ENCODE measurements at places on chromosomes 2 and 18. TPM values are rescaled to one million over a fixed set of nuclear protein-coding genes. Genes with fewer than 3 reads are reported as not detected.

Gene GALR1
- not detected for total RNA-seq

GRCh38 chr2:240948905-240949790 lies 43.0 kb downstream of the CROCC2 start:
- H3K4me3 ChIP-seq: no peak overlapping the region
- no peak overlapping the region for H3K27ac ChIP-seq
- DNase-seq: peak; percentile 42
- H3K4me1 ChIP-seq: no peaks in the 10 kb centered on the region

GRCh38 chr2:227657199-227657845 lies 9.3 kb upstream of the SCYGR5 start:
- H3K4me1 ChIP-seq: peaks cover 6% of the 10 kb centered on the region
- no peak overlapping the region for H3K4me3 ChIP-seq
- H3K27me3 ChIP-seq: no peaks in the 10 kb centered on the region
- H3K36me3 ChIP-seq: no peaks in the 10 kb centered on the region
- no peak overlapping the region for H3K27ac ChIP-seq

Gene RAB6C
- not detected for total RNA-seq

DNA sequence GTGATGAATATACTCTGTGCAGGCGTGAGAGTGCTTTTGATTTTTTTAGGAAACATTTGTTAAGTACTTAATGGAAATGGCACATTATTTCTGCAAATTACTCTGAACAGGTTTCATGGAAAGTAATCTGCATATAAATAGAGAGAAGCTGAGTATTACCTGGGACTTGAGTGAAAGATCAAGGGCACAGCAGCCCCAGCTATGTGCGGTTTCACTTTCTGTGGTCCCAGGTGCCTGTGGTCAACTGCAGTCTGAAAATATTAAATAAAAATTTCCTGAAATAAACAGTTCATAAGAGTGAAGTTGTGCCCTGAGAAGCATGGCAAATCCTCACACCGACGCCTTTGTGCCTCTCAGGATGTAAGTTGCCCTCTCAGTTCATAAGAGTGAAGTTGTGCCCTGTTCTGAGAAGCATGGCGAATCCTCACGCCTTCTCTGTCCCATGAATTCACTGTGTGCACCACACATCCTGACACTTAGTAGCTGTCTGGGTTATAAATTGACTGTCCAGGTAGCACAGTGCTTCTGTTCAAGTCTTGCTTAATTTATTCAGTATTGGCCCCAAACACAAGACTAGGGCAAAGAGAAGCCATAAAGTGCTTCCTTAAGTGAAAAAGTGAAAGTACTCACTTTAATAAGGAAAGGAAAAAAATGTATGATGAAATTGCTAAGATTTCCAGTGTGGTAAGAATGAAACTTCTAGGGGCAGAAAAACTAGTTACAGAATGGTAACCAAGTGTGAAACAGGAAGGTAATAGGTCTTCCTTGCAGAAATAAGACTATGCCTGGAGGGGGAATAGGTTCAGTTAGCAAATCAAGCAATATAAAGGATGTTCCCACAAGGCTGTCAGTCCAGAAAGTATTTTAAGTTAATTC lies 4.3 kb upstream of the SNTG2 start:
- no peak overlapping the region for H3K4me3 ChIP-seq
- DNase-seq: no peak
- no peak overlapping the region for H3K27ac ChIP-seq
- H3K27me3 ChIP-seq: no peaks in the 10 kb centered on the region

- no peaks in the 10 kb centered on the region for H3K4me1 ChIP-seq
- H3K27ac ChIP-seq: no peak overlapping the region
- H3K27me3 ChIP-seq: no peaks in the 10 kb centered on the region
- DNase-seq: no peak
These were observed 120.0 kb upstream of the SCN7A start for GRCh38 chr2:166614029-166614428.

- DNase-seq: no peak
- no peaks in the 10 kb centered on the region for H3K36me3 ChIP-seq
- no peaks in the 10 kb centered on the region for H3K4me1 ChIP-seq
- no peak overlapping the region for H3K4me3 ChIP-seq
These were observed 275.9 kb downstream of the TMX3 start for GRCh38 chr18:68438983-68439382.

Gene MGAT5
- total RNA-seq: 4.5 TPM

DNA sequence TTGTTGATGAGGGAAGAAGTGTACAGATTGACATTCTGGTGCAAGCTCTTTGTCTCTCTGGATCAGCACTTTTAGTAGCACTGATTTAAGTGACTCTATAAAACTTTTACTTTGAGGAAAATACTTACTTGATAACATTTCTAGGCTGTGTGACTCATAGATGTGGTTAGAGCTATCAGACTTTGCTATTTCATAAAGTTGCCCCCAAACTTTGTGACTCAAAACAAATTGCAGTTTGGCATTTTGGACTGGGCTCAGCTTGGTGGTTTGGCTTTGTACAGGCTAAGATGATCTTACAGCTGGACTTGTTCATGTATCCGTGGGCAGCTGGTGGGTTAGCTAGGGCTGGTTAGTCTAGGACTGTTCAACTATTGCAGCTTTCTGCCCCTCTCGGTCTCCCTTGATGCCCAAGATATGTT lies 42.1 kb upstream of the GLS start:
- no peak for DNase-seq
- H3K27ac ChIP-seq: no peak overlapping the region
- H3K27me3 ChIP-seq: no peaks in the 10 kb centered on the region
- H3K4me1 ChIP-seq: no peaks in the 10 kb centered on the region
- no peak overlapping the region for H3K4me3 ChIP-seq

DNA sequence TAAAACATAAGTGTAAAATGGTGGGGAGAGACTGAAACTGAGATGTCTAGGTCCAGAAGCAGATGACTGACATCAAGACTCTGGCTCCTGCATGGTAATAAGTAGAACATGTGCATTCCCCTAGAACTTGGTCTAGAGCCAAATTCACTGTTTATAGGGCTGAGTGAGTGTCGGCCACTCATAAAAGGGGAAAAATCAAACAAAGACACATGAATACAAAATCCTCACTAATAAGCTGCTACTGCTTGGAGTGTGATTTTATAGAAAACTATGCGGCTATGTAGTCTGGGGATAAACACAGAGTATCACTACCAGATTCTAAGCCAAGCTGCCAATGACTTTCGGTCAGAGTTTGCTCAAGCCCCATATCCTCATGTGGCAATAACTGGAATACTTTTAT lies 1080.8 kb upstream of the DDX18 start:
- no peak for DNase-seq
- H3K36me3 ChIP-seq: no peaks in the 10 kb centered on the region
- no peaks in the 10 kb centered on the region for H3K27me3 ChIP-seq
- H3K27ac ChIP-seq: no peak overlapping the region
- H3K4me3 ChIP-seq: no peak overlapping the region
- H3K4me1 ChIP-seq: no peaks in the 10 kb centered on the region

DNA sequence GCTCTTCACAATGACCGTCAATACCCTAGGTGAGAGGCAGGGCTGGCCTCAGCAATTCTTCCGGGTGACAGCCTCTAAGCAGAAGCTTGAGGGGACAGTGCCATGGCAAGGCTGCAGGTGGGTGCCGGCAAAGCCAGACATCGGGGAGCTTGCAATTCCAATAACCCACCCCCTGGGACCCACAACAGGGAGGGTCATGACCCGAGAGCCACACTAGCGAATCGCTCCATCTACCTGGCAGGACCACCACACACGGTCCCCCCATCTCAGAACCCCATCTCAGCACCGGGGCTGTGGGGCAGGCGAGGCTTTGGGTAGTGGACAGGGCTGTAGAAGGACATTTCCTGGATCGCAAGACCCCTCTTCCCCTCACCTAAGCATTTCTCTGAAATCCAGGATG lies 177.2 kb downstream of the ACKR3 start:
- no peaks in the 10 kb centered on the region for H3K27me3 ChIP-seq
- DNase-seq: no peak
- H3K4me1 ChIP-seq: no peaks in the 10 kb centered on the region
- no peak overlapping the region for H3K27ac ChIP-seq
- H3K36me3 ChIP-seq: no peaks in the 10 kb centered on the region

DNA sequence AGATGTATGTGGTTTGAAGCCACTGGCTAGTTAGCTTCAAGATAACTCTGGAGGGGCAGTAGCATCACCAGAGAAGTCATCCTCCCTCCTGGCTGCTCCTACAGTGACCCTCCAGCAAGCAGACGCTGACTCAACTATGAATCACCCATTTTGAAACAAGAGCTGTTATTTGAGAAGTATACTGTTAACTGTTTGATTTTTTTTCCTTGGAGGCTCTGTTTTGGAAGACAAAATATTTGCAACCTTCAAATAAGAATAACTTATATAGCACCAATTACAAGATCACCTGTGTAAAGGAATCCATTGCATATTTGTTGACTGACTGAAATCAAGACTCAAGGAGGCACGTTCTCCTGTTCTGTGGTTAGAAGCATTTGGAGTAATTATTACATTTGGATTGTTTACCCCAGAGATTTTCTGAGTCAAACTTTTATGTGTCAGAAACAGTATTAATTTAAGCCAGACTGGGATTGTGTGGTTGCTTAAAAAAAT lies 313.8 kb downstream of the MTX2 start:
- H3K4me3 ChIP-seq: no peak overlapping the region
- H3K27ac ChIP-seq: no peak overlapping the region
- H3K27me3 ChIP-seq: no peaks in the 10 kb centered on the region

Gene ANKMY1
- total RNA-seq: 9.1 TPM

DNA sequence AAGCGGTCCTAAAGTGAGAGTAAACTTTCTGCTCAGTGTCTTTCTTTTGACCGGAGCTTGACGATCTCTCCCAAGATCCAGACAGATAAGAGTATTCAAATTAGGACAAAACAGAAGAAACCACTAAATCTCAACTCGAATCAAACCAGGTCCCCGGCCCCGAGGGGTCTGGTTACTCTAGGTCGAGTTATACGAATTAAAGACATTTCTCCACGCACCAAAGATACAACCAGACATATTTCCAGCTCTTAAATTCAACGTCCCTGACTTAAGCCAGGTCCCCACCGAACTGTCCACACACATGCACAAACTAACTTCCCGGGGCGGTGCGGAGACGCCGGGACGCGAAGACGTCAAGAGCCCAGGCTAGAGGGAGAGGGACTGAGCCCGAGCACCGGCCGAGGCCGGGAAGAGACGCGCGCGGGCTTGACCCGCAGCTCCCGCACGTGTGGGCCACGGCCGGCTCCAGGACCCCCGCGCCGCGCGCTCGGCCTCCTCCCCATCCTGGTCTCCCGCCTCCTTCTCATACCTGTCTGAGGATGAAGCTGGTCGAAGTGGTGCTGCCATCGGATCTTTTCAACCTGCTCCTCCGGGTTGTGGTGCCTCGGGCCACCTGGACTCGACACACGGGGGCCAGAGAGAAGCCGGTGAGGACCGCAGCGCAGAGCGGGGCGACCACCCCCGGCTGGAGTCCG lies 896 bp downstream of the CACNB4 start:
- H3K36me3 ChIP-seq: no peaks in the 10 kb centered on the region
- H3K27me3 ChIP-seq: no peaks in the 10 kb centered on the region
- peak overlapping the region; percentile 36 for H3K4me3 ChIP-seq
- H3K4me1 ChIP-seq: no peaks in the 10 kb centered on the region
- DNase-seq: peak; percentile 58

DNA sequence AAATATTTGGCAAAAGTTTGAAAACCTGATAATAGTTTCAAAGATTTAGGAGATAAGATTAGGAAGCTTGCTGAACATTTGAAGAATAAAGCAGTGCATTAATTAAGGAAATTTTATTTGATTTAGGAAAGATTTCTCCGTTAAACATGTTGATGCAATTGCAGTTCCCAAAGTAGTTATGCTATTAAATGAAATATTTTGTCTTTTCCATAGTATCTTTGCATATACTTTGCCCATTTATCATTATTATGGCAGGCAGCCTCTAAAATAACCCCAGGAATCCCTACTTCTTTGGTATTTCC lies 136.5 kb downstream of the MREG start:
- H3K4me3 ChIP-seq: no peak overlapping the region
- H3K27ac ChIP-seq: no peak overlapping the region
- H3K4me1 ChIP-seq: no peaks in the 10 kb centered on the region

Gene DLX1
- total RNA-seq: not detected

- no peaks in the 10 kb centered on the region for H3K36me3 ChIP-seq
- H3K4me1 ChIP-seq: no peaks in the 10 kb centered on the region
- no peak for DNase-seq
- H3K27ac ChIP-seq: no peak overlapping the region
These were observed 185.4 kb downstream of the SNTG2 start for GRCh38 chr2:1136067-1136466.

Gene HRH4
- 0.13 TPM for total RNA-seq

Gene RESP18
- total RNA-seq: not detected

Gene PRSS56
- not detected for total RNA-seq

Gene CDC42EP3
- 8.4 TPM for total RNA-seq

Gene BCL11A
- total RNA-seq: 0.46 TPM

Gene RBFA
- total RNA-seq: 36.6 TPM

Gene SOX11
- total RNA-seq: not detected

GRCh38 chr2:238278626-238279323 lies 9.6 kb downstream of the PER2 start:
- H3K27ac ChIP-seq: no peak overlapping the region
- no peak for DNase-seq
- H3K36me3 ChIP-seq: peaks cover 17% of the 10 kb centered on the region
- H3K27me3 ChIP-seq: no peaks in the 10 kb centered on the region
- H3K4me3 ChIP-seq: no peak overlapping the region
- H3K4me1 ChIP-seq: no peaks in the 10 kb centered on the region

DNA sequence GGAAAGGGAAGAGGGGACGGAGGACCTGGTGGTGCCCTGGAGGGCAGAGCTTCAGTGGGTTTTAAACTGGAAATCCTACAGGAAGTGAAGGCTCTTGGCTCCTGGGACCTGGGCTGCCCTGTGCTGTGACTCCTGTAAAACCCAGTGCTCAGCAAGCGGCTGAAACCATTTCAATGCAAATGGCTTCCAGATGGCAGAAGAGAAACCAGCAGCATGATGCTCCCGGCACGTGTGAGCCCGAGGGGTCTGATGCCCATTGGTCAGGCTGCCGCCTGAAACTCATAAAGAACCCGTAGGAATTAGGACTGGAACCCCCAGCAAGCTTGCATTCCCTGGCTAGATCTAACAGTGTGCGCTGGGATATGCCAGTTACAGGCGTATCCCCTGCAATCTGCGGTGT lies 109.2 kb upstream of the THOC1 start:
- H3K36me3 ChIP-seq: no peaks in the 10 kb centered on the region
- H3K4me1 ChIP-seq: no peaks in the 10 kb centered on the region
- H3K27ac ChIP-seq: no peak overlapping the region
- no peak for DNase-seq
- no peaks in the 10 kb centered on the region for H3K27me3 ChIP-seq

DNA sequence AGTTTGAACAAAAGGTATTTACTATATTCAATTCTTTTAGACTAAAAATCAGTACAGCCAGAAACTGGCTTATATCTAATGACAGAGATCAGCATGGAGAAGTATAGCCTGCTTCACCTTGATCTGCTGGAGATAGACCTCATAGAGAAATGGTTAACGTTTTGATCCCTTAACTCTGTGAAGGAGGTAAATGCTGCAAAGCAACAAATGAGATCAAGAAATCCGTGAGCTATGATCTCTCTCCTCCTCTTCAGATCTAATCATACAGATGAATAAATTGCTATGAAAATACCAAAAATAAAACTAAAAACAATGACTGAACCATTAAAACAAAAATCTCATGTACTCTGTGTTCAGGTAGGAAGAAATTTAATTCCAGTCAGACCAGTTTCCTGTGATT lies 42.8 kb downstream of the KLHL14 start:
- H3K27me3 ChIP-seq: no peaks in the 10 kb centered on the region
- no peaks in the 10 kb centered on the region for H3K36me3 ChIP-seq
- DNase-seq: no peak

GRCh38 chr2:134231965-134232340 lies 21.9 kb upstream of the MGAT5 start:
- H3K27ac ChIP-seq: no peak overlapping the region
- H3K27me3 ChIP-seq: no peaks in the 10 kb centered on the region
- H3K4me3 ChIP-seq: no peak overlapping the region
- H3K36me3 ChIP-seq: no peaks in the 10 kb centered on the region
